B cell (primary cell): ENCODE measurements at places on chromosomes 2 and 18.

- DNase-seq, result no peak
Observed at GRCh38 chr2:71746946-71747501, 293.7 kb downstream of the DYSF start.

- DNase-seq, result no peak
Observed at GRCh38 chr2:217886091-217886490, 116.7 kb downstream of the TNS1 start.

DNA sequence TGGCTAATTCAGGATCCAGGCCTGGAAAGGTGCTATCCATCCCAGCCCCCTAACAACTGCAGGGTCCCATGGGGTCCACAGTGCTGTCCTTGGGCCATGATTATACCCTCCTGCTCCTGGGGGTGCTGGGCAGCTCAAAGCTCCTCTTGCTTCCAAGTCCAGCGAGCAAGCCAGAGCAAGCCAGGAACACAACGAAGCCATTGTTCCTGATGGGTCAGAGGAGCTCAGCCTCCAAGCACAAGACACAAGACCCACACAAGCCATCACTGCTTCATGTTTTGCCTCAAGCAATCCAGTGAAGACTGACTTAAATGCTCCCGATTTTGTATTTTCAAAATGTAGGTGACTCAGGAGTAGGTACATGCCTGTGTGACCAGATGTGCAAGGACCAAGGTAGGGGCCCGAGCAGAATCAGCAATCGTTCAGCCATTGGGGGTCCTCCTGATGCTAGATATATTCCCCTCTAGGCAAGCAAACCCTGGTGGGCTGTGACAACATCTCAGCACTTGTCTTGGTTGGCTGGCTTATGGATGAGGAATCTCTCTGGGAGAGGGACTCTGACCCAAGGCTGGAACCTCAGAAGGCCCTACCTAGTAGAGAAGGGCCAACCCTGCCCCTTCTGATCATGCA, 90.8 kb downstream of the EPAS1 start:
- no peak for DNase-seq

DNA sequence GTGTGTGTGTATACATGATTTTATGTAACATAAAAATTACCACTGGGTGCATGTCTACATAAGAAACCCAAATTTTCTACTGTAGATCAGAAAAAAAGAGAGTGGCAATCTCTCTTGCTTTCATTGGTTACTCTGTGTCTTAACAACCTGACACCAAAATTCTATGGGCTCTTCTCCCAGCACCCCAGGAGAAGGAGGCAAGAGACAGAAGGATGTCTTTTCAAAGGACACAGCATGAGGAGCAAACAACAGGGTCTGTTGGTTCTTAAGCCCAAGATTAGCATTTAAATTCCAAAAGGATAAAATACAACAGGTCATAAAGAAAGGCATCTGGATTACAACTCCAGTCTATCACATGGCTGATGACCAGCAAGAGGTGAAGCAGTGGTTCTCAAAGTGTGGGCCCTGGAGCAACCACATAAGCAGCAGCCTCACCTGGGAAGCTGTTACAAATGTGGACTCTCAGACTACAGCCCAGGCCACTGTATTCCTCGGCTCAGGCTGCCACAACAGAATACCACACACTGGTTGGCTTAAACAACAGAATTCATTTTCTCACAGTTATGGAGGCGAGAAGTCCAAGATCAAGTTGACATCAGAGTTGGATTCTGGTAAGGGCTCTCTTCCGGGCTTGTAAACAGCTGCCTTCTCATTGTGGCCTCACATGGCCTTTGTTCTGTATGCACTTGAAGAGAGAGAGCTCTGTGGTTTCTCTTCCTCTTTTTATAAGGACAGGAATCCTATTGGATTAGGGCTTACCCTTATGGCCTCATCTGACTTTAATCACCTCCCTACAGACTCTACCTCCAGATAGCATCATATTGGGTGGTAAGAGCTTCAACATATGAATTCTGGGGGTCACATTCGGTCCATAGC, 79.8 kb upstream of the RNF152 start:
- peak; percentile 17 for DNase-seq

- DNase-seq, result no peak
Observed at GRCh38 chr18:77765468-77765867, 515.8 kb downstream of the GALR1 start.

GRCh38 chr18:59265246-59265973, 7.8 kb downstream of the RAX start:
- DNase-seq, result peak; percentile 51

DNA sequence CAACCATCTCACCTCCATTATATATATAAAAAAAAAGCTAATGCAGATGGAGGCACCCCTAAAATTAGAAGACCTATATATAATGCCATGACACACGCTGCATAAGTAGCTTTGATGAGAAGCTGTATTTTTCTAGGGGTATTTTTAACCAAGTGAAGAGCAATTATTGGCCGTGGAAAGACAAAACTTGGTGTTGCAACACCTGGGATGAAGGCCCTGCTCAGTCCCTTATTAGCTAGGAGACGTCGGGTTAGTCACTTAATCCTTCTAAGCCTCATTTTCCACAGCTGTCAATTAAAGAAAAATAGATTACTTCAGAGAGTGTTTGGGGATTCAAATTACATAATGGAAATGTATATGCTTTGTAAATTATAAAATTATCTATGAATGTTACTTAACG, 63.0 kb downstream of the WDR75 start:
- no peak for DNase-seq

- no peak for DNase-seq
Observed at GRCh38 chr18:60826346-60826745, 453.8 kb upstream of the MC4R start.

GRCh38 chr2:164306872-164307271, 314.4 kb downstream of the GRB14 start:
- no peak for DNase-seq

DNA sequence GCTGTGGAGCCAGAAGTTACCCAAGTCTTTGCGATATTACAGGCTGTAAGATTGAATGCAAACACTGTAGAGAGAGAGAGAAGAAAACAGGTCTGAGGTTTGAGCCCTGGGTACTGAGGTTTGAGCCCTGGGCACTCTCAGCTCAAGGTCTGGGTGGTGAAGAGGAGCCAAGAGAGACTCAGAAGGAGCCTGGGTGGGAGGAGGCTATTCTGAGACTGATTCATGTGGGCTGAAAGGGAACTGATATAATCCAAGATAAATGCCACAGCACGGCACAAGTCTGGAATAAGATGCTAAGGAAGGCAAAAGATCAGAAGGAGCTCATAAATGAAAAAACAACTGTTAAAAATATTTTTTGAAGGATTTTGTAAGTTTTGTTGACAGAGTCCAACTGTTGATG, 407.6 kb upstream of the HS6ST1 start:
- DNase-seq, result no peak

- peak; percentile 57 for DNase-seq
Observed at GRCh38 chr2:61420991-61421544, 49.8 kb downstream of the USP34 start.

DNA sequence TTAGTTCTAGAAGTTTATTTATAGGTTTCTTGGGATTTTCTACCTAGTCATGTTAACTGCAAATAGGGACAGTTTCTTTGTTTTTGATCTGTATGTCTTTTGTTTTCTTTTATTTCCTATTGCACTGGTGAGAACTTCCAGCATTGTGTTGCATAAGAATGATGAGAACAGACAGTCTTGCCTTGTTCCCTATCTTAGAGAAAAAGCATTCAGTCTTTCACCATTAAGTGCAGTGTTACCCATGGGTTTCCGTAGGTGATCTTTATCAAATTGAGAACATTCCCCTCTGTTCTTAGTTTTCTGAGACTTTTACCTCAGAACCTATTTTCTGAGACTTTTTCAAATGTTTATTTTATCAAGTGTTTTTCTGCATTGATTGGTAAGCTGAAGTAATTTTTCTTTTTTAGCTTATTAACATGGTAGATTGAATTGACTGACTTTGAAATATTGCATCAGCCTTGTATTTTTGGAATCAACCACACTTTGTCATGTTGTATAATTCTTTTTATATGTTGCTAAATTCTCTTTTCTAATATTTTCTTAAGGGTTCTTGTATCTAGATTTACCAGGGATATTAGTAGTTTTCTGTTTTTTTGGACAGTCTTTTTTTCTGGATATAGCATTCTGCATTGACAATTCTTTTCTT, 17.2 kb downstream of the MFSD6 start:
- no peak for DNase-seq

- DNase-seq, result no peak
Observed at GRCh38 chr18:51164761-51165281, 32.7 kb downstream of the MEX3C start.

GRCh38 chr2:233434666-233435330, 80.5 kb downstream of the DGKD start:
- no peak for DNase-seq

DNA sequence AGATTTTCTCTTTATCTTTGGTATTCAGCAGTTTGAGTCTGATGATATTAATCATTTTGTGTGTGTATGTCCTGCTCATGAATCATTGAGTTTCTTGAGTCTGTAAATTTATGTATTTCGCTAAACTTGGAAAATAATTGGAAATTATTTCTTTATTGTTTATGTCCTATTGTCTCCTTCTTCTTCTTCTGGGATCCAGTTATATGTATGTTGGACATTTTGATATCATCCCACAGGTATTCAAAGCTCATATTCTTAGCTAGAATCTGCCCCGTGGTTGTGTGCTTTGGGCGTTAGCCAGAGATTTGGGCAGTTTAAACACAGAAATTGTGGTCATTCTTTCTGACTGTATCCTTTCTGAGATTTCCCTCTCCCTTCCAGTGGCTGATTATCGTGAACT, 243.0 kb upstream of the SPRED2 start:
- no peak for DNase-seq

DNA sequence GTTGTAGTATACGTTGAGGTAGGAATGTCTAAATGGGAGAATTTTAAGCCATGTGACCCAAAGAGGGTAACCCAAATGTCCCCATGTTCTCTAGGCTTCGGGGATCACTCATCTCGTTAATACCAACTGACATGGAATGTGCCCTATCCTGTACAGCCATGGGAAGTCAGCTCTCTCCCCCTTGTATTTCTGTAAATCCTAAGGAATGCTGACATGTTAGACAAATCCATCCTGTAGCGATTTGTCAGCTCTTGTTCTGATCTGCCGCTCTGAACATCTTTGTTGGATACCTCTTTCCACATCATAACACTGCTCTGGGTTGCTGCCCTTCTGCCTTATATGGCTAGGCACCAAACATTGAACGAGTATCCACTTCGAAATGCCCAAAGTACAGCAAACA, 350.6 kb downstream of the RND3 start:
- DNase-seq, result no peak

- DNase-seq, result peak; percentile 9
Observed at GRCh38 chr18:46711444-46711863, 45.4 kb downstream of the ST8SIA5 start.

GRCh38 chr18:35770376-35771014, 189.0 kb downstream of the GALNT1 start:
- DNase-seq, result no peak

GRCh38 chr18:26002375-26002910, 88.0 kb downstream of the SS18 start:
- DNase-seq, result no peak

GRCh38 chr2:190947711-190948251, 66.2 kb downstream of the STAT1 start:
- DNase-seq, result peak; percentile 58

GRCh38 chr2:144099780-144100377, 420.0 kb downstream of the ZEB2 start:
- no peak for DNase-seq
